ENCODE measurements at places on chromosomes 1 and 21.

GRCh38 chr1:12521096-12521495 lies 96.9 kb downstream of the DHRS3 start:
- DNase-seq, result no peak

- no peak for DNase-seq
Measured at GRCh38 chr1:151367658-151368392, 4.7 kb downstream of the SELENBP1 start.

DNA sequence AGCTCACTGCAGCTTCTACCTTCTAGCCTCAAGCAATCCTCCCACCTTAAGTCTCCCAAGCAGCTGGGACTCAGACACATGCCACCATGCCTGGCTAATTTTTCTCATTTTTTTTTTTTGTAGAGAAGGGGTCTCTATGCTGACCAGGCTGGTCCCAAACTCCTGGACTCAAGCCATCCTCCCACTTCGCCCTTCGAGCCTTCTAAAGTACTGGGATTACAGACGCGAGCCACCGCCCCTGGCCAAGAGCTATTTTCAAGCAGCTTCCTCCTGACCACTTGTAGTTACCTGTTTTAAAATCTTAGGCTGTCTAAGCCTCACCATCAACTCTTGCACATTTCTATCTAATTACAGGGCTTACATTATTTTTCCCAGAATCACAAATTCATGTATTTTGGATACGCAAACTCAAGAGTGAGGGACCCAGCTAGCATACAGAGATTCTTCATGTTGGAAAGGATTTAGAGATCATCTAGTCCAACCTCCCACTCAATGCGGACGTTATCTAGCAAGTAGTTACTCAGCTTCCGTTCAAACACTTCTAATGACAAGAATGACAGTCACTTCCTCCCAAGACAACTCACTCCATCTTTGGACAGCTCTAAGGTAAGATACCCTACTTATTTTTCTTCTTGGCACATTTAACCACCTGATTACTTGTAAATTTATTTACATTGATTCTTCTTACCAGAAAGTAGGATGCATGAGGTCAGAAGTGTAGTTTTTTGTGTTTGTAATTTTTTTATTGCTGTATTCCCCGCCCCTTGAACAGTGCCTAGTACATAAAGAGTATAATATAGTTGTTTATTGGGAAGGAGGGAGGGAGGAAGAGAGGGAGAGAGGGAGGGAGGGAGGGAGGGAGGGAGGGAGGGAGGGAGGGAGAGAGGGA lies 65.4 kb downstream of the LUZP1 start:
- DNase-seq, result no peak

DNA sequence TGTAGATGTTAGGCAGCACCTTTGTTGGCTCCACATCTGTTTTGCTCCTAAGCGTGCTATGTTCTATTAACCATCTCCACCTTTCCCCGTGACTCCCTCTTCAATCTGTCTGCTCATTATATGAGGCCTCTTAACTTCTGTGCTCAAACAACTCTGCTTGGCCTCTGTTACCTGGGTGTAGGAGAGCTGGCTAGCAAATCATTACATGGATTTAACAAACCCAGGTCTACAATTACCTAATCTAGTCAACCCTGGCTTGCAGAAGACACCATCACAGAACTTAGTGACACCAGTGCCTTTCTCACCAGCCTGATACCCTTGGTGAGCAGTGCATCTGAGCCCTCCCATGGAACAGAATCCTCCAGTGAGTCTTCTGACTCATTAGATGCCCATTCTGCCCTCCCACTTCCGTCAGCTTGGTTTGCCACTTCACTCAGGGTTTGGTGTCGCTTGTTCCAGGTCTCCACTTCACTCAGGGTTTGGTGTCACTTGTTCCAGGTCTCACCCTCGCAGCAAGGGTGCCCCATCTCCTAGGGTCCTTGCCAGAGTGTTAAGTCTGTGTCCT lies 92.0 kb upstream of the KIF26B start:
- DNase-seq, result no peak

- DNase-seq, result peak; percentile 77
Measured at GRCh38 chr21:21188513-21189195, 190.4 kb downstream of the NCAM2 start.

GRCh38 chr1:77511440-77511840 lies 171.0 kb downstream of the ZZZ3 start:
- DNase-seq, result no peak

DNA sequence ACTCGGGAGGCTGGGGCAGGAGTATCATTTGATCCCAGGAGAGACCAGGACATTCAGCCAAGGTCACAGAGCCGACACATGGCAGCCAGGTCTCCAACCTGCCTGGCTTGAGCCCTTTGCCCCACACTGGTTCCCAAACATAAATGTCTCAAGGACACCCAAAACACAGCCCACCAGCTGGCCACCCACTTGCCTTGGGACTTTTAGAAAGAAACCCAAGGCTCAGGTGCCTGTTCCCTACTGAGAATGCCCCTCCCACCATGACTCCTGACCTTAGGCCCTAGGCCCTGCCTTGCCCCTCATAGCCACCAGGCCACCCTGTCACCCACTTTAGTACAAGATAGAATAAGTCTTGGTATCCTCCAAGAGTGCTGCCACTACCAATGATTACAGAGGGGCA lies 41.9 kb upstream of the LRP8 start:
- DNase-seq, result no peak

GRCh38 chr1:209751627-209752231 lies 4.1 kb upstream of the TRAF3IP3 start:
- no peak for DNase-seq

GRCh38 chr1:193031431-193031830 lies 27.7 kb downstream of the UCHL5 start:
- no peak for DNase-seq

DNA sequence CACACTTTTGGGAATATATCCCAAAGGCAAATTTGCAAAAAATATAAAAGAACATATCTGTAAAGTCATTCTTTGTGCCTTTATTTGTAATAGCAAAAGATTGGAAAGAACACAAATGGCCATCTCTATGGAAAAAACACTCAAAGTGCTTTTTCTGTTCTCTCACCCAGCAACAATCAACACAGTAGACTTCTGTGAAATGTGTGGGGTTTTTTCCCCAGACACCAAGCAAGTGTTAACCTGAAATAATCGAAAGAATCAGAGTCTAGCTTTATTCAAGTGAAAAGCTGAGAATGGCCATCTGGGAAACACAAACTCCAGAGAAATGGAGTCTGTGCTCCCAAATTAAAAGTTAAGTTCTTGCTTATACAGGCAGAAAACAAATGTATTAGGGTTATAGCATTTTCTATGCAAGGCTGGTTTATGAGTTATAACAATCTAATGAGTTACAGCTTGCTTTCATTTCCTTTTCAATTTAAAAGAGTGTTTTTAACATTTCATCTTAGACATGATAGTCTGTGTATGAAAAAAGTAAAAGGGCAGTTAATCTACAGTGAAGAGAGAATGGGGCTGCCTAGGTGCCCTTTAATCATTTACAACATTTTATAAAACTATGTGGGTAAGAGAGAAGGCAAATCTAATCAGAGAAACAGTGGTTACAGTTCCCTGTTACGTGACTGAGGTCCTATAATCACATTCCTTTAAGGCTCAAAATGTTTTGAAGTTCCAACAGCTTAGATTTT lies 46.6 kb downstream of the SLC30A7 start:
- no peak for DNase-seq

GRCh38 chr1:47436304-47436978 lies 1.4 kb upstream of the FOXD2 start:
- peak; percentile 77 for DNase-seq

DNA sequence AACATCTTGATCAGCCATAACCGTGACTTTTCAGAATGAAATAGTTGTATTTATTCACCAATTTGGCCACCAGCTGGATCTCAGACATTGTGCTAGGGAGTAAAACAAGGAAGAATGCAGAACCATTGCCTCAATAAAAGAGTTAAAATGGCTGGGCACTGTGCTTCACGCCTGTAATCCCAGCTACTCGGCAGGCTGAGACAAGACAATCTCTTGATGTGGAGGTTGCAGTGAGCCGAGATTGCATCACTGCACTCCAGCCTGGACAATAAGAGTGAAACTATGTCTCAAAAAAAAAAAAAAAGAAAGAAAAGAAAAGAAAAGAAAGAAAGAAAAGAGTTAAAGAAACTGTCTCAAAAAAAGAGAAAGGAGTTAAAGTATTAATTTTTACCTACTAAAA lies 199.5 kb downstream of the TPR start:
- DNase-seq, result no peak

DNA sequence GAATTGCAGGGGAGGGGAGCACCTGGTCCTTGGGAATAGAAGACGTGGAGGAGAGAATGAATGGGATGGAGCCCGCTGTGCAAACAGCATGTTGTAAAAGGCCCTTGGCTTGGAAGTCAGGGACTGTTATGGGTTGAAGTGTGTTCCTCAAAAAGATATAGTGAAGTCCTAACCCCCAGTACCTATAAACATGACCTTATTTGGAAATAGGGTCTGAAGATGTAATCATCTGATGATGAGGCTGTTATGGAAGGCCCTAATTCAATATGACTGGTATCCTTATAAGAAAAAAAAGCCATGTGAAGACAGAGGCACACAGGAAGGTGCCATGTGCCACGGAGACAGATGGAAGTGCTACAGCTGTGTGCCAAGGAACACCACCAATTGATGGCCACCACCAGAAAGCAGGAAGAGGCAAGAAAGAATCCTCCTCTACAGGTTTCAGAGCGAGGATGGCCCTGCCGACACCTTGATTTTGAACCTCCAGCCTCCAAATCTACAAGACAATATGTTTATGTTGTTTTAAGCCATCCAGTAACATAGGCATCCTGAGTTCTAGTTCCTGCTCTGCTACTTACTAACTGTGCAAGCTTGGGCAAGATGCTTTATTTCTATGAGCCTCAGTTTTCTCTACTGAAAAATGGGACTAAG lies 51.2 kb downstream of the LRRN2 start:
- DNase-seq, result no peak

- no peak for DNase-seq
Measured at GRCh38 chr1:238248356-238248755, 357.6 kb upstream of the ZP4 start.

DNA sequence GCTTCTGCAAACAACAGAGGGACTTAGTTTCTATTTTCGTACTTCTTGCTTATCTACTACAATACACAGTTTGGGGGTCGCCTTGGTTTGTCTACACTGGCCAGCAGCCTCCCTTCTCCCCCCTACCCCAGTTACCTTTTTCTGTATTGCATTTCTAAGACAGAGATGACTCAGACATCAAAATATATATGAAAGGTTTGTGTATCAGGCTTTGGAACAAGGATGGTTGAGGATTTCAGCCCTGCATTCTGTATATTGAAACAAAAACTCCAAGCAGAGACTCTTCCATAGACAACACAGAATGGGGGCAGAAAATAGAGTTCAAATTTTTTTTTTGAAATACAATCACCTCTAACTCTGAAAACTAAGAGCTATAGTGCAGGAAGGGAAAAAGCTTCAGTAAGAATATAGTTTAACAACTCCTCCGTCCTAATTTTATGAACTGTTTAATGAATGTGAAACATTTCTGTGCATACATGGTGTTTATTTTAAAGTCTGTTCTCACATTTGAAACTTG lies 1.9 kb downstream of the SAMD13 start:
- DNase-seq, result no peak

DNA sequence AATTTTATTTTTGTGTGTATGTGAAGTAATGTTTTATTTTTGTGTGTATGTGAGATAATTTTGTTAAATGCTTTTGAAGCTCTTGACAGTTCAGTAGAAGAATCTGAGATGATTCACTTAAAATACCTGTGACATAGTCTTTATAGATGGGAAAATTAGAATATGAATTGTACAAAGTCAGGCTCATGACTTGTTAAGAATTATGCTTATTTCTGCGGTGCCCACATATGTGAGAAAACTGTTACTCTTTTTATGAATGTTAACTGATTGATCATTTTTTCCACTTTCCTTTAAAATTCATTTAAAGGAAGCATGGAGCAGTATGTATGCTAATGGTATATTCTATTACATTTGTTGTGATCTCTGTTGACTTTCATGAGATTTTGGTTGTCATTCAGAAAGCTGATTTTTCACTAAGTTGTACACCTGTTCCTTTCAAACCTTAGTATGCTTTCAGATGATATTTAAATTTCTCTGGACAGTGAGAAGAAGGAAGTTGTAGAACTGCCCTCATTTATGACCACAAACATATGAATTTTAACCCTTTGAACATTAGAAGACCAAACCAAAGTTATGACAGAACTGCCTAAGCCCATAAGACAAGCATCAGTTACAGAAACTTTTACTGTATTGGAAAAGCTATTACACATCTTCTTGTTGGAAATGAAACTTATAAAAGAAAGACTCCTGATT lies 110.1 kb downstream of the POU2F1 start:
- no peak for DNase-seq

GRCh38 chr1:1120096-1120495 lies 4.2 kb upstream of the C1orf159 start:
- no peak for DNase-seq

DNA sequence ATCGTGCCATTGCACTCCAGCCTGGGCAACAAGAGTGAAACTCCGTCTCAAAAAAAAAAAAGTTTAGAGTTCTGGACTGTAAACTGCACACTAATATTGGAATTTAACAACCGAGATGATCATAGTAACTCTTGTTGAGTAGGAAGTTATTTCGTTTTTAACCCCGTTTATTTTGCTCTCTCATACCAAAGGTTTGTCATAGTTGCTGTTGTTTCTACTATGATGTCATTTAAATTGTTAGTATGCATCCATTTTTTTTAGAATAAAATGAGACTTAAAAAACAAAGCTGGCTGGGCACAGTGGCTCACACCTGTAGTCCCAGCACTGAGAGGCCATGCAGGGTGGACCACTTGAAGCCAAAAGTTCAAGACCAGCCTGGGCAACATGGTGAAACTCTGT lies 49.3 kb downstream of the DOP1B start:
- DNase-seq, result no peak

- DNase-seq, result no peak
Measured at GRCh38 chr1:154879038-154879421, 8.9 kb upstream of the KCNN3 start.

- no peak for DNase-seq
Measured at GRCh38 chr1:24255226-24255625, 63.9 kb upstream of the GRHL3 start.

- no peak for DNase-seq
Measured at GRCh38 chr1:110898734-110899457, 25.9 kb downstream of the CD53 start.

GRCh38 chr21:39673736-39674135 lies 61.0 kb downstream of the B3GALT5 start:
- no peak for DNase-seq

DNA sequence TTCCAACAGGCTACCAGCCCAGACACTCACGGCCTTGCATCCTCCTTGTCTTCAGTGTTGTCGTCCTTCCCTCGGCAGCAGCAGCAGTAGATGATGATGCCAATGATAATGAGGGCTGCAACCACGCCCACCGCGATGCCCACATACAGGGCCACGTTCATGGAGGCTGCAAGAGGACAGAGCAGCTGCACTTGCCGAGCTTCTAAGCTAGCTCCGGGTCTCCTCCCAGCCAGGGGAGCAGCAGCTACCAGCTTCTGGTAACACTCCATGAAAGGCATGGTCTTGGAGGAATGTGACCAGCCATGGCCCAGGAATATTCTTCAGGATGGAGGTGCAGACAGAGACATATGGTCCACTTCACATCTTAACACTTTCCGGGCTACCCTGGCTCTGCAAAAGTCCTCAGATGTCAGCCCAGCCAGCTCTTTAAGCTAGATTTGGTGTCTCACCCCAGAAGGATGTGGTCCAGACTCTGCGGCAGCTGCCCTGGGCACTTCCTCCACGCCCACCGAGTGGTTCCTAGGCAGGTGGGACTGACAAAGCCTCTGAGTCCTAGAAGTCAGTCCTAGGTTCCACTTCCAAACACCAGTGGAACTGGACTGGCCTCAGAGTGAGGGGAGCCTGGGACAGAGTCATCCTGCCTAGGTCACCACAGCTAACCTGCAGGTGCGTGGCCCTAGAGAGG lies 35.1 kb downstream of the GPA33 start:
- DNase-seq, result no peak

- DNase-seq, result no peak
Measured at GRCh38 chr1:148355976-148356375, 127.1 kb downstream of the PPIAL4G start.
